Stimulated activated CD8-positive, alpha-beta memory T cell treated with anti-CD3 and anti-CD28 coated beads, Interleukin-7, amount 100 ng/mL, for 1 hour (primary cell): ENCODE measurements at places on chromosomes 16 and 17.

DNA sequence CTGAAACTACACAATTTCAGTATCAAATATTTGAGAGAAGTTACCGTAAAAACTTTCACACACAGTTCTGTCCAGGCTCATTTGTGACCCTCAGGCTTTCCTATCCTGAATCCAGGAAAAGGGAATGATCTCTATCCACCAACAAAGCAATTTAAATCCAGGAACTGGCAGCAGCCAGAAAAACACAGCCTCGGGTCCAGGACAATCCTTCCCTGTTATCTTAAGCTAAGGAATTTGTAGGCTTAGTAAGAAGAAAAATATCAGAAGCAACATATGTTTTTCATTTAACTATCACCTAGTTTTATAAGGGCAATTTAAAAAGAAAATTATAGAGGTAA lies 47.1 kb downstream of the TEX2 start:
- no peak for DNase-seq

GRCh38 chr16:6600167-6600566 lies 732.5 kb upstream of the RBFOX1 start:
- no peak for DNase-seq

DNA sequence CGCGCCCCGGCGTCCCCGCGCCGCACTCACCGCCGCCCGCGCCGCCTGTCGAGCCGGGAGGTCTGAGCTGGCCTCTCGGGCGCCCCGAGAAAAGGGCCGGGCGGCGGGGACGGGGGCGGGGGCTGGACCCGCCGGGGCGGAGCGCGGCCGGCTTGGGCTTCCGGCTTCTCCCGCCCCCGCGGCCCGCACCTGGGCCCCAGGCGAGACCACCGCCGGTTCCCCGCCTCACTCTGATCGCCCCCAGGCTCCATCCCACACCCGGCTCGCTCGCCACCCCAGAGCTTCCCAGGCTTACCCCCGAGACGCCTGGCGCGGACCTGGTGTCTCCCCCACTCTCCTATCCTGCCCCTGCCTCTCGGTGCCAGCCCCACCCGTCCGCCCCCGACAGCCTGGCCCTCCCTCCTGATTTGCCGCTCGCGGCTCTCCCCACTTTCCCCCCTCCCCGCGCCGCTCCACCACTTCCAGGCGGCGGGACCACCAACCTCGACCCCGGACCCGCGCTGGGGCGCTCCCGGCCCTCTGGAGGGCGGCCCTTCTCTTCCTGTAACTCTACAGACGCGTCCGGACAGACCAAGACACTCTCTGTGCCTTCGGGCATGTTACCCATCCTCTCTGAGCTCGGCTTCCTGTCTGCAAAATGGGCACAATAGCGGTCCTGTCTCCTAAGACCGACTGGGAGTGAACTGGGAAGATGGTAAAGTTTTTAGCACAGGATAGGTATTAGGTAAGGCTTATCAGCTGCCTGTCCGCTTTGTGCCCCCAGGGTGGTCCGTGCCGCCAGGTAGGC lies at the start of gene LITAF:
Gene LITAF (minus strand): TSS at position 64 of the 787 bp plus-strand sequence. CDS start 30,189 bp downstream, outside the sequence.
- DNase-seq = peak; percentile 27

GRCh38 chr16:57577691-57578224 lies 35.3 kb downstream of the ADGRG5 start:
- DNase-seq = no peak

- DNase-seq = no peak
Measured at GRCh38 chr17:29412780-29413565, 22.8 kb downstream of the TAOK1 start.
